Cardiac septum (tissue), 1 donor: ENCODE measurements at places on chromosomes 4 and X. TPM values are rescaled to one million over a fixed set of nuclear protein-coding genes. Genes with fewer than 3 reads are reported as not detected.

NDP gene
- 0.86 TPM for total RNA-seq

XIAP gene
- 27.6 TPM for total RNA-seq

DNA sequence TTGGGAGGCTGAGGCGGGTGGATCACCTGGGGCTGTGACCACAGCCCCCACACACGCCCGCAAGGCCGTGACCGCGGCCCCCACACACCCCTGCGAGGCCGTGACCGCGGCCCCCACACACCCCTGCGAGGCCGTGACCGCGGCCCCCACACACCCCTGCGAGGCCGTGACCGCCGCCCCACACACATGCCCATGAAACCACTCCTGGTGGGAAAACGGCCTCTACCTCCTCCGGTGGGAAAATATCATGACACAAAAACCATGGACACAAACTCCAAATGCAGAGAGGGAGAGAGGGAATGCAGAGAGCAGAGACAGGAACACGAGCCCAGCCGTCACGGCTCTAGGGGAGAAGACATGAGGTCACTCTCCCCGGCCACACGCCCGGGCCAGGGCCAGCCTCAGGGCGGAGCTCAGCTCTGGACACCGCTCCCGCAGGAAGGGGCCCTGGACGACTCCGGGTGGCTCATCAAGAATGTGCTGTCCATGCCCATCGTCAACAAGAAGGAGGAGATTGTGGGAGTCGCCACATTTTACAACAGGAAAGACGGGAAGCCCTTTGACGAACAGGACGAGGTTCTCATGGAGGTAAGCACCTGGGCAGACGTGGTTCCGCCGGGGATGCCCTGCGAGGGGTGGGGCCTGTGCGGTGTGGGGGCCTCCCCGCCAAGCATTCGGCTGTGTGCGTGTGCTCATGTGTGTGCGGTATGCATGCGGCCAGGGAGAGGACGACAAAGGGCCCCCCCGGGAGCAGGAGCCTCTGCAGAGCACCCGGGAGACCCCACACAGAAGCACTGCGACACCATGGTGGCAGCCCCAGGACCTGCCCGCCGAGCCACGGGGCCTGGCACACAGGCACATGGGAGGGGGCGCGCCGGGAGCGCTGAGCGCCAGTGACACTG, 17.4 kb downstream of the ATP5ME start:
- DNase-seq, result no peak

GRCh38 chrX:26783512-26784225, 567.7 kb downstream of the MAGEB5 start:
- DNase-seq, result no peak

GRCh38 chr4:26420913-26421312, 69.4 kb downstream of the CCKAR start:
- no peak for DNase-seq

GRCh38 chrX:40483502-40483901, 97.3 kb upstream of the ATP6AP2 start:
- no peak for DNase-seq

DNA sequence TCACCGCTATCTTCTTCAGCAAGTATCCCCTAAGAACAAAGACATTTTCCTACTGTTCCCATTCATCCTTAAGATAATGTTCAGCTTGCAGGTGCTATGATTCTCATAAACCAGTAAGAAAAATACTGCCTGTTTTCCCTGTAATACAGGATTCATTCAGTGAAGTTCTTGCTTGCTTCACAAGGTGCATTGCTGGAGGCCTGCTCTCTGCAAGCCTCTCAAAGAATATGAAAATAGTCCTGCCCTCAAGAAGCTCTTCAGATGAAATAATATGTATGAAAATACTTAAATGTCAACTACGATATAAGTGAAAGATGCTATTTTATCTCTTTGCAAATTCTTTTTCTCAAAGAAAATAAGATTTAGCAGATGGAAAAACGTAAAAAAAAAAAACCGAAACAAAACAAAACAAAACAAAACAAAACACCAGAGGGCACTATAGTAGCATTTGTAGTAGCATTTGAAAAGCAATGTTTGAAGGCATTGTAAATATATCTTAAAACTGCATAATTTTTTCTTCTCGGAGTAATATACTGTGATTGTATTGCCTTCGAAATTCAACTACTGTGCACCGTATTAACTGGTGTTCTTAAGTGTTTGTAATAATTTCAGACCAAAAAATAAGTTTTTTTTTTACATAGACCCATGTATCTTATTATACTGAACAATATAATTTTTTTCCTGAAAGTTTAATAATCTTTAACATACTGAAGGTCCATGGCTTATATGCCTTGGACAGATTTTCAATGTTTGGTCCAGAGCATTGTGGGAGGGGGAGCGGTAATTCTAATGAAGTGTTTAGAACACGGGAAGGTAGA, 26.0 kb downstream of the ADH4 start:
- DNase-seq, result no peak

- DNase-seq, result no peak
Observed at GRCh38 chrX:1468250-1468772, 15.6 kb upstream of the ASMTL start.

DNA sequence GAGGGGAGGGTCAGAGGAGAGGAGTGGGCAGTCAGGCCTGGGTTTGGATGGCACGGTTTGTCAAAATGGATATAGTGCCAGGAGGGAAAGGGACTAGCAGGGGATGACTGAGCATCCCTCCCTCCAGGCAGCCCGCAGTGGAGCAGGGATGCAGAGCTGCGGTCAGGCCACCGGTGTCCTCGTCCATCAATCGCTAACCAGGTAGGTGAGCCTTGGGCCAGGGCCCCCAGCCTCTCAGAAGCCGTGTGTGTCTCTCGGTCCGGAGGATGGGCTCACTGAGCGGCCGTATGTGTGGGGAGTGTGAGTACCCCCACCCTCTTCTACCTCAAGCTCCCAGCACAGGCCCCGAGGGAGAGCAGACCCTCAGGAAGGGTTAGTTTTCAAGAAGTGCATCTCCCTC, 538 bp upstream of the CYTL1 start:
- no peak for DNase-seq

DNA sequence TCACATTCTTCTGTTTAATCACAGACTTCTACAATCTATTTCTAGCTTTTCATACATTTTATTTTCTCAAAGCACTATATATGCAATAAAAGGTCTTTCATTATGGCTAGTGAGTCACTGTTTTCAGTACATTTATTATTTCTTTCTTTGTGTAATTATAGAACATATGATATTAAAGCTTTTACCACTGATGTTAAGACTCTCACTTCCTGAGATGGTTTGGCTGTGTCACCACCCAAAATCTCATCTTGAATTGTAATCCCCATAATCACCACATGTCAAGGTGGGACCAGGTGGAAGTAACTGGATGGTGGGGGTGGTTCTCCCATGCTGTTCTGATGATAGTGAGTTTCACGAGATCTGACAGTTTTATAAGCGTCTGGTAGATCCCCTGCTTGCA, 41.9 kb downstream of the UBA6 start:
- DNase-seq, result no peak

DNA sequence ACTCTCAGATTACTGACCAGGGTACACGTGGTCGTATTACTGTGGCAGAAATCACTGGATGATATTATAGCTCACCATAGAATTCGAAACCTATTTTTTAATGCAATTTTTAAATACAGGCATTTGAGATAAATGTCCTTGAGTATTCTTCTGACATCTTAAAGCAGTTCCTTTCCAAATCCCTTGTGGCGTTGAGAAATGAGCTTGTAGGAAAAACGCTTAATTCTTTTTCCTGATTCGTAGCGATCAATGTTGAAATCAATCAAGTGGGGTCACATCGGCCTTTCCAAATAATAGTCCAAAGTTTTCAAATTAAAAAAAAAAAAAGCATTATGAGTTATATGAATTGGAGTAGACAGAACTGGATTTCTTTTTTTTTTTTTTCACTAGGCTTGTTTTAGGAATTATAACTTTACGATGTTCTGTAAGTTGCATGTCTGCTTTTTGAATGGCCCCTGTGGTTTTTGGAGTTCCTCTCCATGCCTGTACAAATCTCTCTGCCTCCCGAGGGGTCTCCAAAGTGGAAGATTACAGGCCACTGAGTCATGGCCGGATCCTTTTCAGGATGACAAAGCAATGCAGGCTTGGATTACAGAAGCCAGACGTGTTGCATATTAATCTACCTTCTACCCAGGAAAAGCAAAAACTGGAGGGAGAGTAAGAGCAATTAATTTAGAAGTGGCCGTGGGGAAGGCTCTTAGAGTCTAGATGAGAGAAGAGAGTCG, 226.1 kb downstream of the SHOX start:
- no peak for DNase-seq

DNA sequence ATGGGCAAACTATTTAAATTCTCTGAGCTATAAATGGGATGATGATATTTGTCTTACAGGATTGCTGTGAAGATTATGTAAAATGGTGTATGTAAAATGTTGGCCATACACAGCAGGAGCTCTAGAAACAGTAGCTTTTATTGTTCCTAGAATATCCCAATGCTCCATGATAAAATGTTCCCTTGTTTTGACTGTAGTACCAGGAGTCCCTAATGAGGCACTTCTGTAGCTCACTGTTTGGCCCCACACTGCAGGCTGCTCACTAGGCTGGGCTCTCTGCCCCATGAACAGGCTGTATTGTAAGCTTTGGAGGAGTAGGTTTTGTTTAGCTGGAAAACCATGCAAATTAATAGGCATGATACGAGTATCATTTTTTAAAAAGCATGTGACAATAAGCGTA, 3.3 kb upstream of the FGA start:
- no peak for DNase-seq

GRCh38 chrX:96480081-96480480, 204.6 kb upstream of the DIAPH2 start:
- DNase-seq, result no peak

GRCh38 chr4:153346563-153346962, 2.1 kb downstream of the MND1 start:
- DNase-seq, result no peak

DNA sequence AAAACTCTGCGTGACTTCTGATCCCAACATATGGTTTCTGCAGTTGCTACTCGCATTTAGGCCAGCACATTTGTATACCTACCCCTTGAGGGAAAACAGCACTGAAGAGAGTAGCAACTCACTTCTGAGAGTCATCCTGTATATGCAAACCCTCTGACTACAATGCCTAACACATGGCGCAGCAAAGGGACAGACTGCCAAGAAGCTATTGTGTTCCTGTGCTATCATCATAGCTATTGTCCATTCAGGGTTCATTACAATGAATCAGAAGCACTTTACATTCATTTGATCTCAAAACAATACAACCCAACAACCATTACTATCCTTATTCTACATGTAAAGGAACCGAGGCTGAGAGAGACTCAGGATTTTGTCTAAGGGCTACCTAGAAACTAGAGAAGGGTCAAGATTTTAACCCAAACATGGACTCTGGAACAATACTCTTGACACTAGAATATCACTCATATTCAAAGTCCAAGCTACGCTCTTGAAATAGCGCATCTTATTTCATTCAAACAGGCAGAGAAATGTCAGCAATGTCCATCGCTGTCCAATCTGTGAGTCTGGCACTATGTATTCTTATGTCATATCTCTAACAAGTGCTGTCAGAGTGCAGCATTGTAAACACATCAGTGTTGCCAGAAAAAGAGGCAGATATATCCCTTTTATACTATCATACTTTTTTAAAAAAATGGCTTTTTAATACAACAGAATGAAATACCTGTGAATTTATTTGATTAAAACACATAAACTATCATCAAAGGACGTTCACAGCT, 173.6 kb downstream of the CORIN start:
- DNase-seq, result no peak

- no peak for DNase-seq
Observed at GRCh38 chr4:145482209-145483037, 770 bp downstream of the SMAD1 start.

- no peak for DNase-seq
Observed at GRCh38 chr4:139267301-139267700, 12.7 kb downstream of the MGARP start.

GRCh38 chr4:176864238-176864637, 71.5 kb upstream of the VEGFC start:
- no peak for DNase-seq

DNA sequence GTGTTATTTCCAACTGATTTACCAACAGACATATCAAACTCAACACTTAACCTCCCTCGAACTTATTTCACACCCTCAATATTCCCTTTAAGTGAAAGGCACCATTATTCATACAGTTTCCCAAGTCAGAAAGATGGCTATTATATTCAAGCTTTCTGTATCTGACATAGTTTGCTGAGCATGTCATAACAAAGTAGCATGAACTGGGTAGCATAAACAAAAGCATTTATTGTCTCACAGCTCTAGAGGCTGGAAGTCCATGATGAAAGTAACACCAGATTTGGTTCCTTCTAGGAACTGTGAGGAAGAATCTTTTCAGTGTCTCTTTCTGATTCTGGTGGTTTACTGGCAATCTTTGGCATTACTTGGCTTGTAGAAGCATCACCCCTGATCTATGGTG, 1388.6 kb downstream of the TECRL start:
- DNase-seq, result no peak

DNA sequence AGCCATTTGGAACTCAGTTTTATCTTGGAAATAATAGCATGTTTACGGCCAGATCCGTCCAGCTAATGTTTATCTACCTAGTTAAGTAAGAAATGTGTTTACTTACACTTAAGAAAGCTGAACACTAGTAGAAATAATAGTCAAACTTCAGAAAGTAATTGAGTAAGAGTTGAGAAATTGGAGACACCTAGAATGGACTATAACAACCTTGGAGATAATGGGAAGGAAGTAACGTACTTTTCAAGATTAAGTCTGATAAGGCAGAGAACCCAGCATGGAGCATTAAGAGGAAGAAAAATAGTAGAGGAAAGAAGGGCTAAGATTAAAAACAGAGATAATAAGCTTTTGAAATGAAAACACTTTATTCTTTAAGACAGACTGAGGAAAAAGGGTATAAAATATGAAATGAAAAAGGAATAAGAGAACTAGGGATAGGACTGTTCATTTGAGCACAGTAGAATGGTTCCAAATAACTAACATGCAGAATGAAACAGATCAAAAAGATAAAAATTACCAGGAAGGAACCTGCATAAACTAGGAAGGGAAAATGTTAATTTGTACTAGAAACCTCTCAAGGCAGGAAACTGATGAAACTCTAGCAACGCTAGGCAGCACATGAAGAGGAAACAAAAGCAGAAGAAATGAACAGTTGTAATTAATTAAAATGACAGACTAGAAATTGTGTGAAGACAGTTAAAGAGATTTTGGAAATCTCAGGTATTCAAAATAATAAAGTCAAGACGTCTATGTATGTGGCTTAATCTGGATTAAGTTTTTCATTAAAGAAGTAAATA, 71.7 kb downstream of the FBXW7 start:
- no peak for DNase-seq

DNA sequence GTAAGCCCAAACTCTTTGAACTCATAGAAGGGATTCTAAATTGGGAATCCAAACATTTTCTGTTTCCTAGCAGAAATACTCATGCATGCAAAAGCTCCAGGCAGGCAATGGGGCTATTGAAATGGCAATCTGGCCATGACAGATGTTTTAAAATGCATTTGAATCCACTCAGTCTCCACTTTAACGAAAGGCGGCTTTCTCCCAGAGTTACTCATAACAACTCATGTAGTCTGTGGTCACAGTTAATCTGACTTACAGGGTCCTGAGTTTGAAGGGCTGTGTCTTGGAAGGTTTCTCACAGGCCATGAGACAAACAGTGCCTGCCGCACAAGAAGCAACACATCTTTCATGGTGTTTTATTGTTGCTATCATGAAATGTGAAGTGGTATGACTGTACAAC, 185.7 kb downstream of the AMELX start:
- no peak for DNase-seq
